ENCODE measurements at places on chromosomes 11 and 22.

- DNase-seq, result no peak
These were observed 162.6 kb downstream of the KIF18A start for GRCh38 chr11:27945348-27945747.

DNA sequence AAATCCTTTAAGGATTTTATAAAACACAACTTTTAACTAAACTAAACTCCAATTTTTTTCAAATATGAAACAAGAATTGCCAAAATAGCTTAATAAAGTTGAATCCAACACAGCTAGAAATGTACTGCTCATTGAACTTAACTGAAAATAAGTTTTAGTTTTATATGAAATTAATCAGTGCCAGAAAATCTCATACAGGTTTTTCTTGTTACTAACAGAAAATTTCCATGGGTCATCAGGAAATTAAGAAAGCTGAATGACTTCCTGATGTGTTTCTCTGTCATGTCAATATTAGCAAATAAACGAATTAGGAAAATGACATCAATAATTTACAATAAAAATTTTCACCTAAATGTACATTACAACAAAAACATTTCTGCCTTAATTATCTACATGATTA, 3.5 kb downstream of the CCDC73 start:
- DNase-seq, result no peak

GRCh38 chr11:111392552-111392951, 13.5 kb upstream of the POU2AF1 start:
- DNase-seq, result no peak

DNA sequence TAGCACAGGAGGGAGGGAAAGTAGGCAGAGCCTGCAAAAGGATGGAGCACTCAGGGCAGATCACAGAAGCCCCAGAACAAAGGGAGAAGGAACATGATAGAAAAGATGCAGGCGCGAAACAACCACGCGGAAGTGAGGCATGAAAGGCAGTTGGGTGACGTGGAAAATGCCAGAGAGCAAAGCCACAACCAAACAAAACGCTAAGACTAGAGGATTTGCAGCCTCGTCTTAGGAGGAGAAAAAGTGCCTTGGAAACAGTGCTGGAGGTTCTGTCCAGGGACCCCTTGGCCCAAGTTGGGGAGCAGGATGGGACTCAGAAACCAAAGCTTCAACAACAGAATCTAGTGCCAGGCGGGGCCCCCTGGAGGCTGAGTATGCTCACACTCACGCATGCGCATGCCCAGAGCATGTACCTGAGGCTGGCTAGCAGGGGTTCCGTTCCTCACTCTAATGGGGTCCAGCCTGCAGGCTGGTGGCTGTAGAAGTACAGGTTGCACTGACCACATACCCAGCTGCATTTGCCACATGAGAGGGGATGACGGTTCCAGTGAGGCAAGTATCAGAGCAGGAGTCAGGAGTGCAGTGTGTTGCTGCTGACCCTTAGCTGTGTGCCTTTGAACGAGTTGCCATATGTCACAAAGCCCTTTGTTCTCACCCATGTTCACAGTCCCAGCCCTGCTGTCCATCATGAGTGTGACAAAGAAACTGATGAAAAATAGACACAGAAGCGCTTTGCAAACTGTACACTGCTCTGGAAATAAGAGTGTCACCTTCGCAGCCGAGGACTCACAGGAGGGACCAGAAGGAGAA, 568.6 kb upstream of the CADM1 start:
- DNase-seq, result no peak

DNA sequence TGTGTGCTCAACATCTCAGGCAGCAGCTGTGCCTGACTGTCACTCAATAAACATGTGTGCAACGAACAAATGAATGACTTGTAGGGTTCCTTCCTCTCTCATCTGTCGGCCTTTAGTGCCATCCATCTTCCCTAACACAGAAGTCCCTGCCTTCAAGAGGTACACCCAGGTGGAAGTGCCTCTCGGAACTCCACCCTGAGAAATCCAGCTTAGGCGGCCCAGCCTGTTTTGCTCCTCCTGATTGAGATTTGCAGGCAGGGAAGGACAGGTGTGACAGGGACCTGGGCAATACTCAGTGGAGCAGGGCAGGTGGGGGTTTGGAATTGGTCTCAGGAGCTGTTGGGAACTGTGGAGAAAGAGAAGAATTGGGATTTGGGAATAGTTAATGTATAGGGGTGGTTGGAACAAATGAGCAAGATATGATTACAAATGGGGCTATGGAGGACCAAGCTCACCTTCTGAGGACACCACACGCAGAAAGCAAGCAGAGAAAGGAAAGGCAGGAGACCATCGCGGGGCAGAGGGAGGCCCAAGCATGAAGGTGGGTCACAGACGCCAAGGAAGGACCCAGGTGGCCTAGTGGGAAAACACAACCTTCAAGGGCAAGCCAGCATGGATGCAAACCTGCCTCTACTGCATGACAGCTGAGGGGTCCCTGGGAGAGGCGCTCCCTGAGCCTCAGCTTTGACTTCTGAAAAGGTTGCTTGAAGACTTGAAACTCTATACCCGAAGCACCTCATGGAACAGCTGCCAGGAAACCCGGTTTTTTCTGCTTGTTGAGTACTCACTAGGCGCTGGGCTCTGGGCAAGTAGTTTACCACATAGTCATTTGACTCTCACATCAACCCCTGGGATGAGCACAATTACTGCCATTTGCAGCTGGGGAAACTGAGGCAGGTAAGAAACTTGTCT, 40.9 kb upstream of the ANO1 start:
- no peak for DNase-seq

- peak; percentile 22 for DNase-seq
These were observed at the start of gene SERPING1 for GRCh38 chr11:57597461-57597915. Gene SERPING1, plus strand, starts transcription at chr11:57597685. Its CDS starts 586 bp downstream, at chr11:57598271.

DNA sequence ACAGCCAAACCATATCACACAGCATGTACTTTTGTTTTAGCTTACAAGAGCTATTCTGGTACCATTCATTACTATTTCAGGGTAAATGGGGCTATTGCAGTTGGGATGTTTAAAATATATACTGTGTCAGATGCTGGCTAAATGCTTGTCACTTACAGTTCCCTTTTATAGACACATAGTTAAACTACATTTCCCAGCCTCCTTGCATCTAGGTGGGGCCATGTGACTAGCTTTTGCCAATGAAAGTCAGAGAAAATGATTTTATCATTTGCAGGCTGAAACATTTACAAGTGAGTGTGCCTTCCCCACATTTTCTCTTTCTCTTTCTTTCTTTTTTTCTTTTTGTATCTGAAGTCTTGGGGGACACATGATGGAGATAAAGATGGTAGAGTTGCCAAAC, 7.8 kb upstream of the IFTAP start:
- DNase-seq, result no peak

GRCh38 chr11:55106391-55106790, 155.6 kb upstream of the TRIM48 start:
- no peak for DNase-seq

DNA sequence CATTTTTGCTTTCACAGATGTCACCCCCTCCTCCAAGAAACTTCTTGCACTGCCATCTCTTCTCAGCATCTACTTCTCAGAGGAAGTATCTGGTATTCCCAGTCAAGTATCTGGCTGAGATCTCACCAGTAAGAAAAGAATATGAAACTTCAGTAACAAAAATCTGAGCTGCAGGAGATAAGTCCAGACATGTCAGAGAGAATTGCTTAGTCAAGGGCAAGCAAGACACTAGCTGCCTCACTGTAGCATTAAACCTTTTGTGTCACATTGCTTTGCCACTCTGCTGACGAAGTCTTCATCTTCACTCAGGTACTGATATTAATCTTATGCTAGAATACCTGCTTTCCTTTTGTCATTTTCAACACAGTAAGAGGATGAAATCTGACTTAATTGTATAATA, 70.6 kb upstream of the ZC3H12C start:
- no peak for DNase-seq

- no peak for DNase-seq
These were observed 123.4 kb downstream of the SLC17A6 start for GRCh38 chr11:22461626-22462025.

- no peak for DNase-seq
These were observed 114.4 kb downstream of the FBXO7 start for GRCh38 chr22:32589007-32589406.

GRCh38 chr11:88102598-88102934, 72.7 kb downstream of the RAB38 start:
- DNase-seq, result no peak

GRCh38 chr11:123773959-123774358, 19.6 kb upstream of the OR6X1 start:
- no peak for DNase-seq

GRCh38 chr11:55497068-55497467, 57.2 kb upstream of the OR4C15 start:
- no peak for DNase-seq

GRCh38 chr11:36449561-36450096, 60.4 kb downstream of the TRAF6 start:
- DNase-seq, result no peak

- no peak for DNase-seq
These were observed 6.8 kb downstream of the BID start for GRCh38 chr22:17767233-17768065.

- DNase-seq, result no peak
These were observed 260.2 kb upstream of the ISX start for GRCh38 chr22:34805771-34806170.

- DNase-seq, result no peak
These were observed 10.2 kb downstream of the PAMR1 start for GRCh38 chr11:35515224-35515623.

DNA sequence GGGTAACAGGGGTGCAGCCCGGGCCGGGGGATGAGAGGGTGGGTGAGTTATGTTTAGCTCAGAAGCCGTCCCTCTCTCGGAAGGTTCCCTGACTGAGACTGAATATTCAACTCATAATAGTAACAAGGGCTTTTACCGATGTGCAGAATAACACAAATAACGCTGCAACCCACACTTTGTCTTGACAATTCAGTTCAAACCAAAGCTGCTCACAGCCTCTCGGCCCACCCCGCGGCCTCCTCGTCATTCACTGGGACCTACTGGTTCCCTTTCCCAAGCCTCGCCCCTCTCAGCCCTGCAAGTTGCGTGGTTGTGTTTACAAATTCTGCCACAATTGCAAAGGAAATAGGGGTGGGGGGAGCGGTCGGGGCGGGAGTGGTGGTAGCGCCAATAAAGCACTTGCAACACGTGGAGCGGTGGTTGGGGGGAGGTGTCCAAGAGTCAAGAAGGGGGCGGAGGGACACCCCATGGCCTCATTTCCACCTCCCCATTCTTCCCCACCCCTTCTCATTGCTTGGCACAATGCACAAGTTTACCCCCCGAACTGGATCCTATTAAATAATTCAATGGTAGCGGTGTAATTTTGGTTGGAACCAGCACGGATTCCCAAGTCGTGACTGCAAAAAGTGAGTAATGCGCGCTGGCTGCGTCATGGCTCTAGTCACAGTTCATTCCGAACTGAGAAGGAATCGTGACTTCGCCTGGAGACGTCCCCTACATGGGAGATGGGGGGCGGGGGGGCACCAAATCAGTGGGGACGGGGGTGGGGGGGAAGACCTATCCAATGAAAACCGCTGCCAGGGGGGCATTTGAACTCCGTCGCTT, 102.0 kb upstream of the HSD17B12 start:
- no peak for DNase-seq

GRCh38 chr11:123190518-123190917, 4.5 kb downstream of the CLMP start:
- no peak for DNase-seq

DNA sequence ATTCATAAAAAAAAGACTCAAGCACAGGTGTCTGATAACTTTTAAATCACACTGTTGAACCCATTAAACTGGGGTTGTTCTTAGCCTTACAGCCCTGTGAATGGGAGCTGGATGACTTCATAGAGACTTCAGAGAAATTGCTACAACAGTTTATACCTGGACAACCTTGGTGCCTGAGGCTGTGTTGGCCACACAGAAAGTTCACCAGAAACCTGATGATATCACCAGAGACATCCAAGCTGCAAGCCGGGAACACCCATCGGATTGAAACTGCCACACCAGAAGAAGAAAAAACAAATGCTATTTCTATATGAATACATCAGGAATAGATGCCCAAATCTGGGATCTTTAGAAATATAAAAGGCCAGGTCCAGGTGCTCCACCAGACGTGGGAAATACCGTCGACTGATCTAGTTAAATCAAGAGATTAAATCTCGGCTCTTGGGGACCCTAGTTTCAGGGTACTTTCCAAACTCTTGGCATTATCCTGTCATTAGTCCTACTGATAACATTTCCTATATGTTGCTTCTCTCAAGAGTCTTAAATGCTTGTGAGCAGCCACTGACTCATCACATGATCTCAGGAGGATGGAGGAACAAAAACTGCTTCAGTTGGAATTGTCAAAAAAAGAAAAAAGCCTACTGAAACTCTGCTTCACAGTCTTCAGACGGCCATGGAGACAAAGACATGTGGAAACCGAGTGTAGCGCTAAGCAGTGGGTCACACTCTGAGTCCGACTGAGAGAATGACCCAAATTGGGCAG, 28.6 kb upstream of the APOL5 start:
- DNase-seq, result no peak

GRCh38 chr22:48205790-48206189, 1443.3 kb downstream of the TBC1D22A start:
- no peak for DNase-seq

- no peak for DNase-seq
These were observed 5.9 kb downstream of the VSIG10L2 start for GRCh38 chr11:125951731-125952130.

DNA sequence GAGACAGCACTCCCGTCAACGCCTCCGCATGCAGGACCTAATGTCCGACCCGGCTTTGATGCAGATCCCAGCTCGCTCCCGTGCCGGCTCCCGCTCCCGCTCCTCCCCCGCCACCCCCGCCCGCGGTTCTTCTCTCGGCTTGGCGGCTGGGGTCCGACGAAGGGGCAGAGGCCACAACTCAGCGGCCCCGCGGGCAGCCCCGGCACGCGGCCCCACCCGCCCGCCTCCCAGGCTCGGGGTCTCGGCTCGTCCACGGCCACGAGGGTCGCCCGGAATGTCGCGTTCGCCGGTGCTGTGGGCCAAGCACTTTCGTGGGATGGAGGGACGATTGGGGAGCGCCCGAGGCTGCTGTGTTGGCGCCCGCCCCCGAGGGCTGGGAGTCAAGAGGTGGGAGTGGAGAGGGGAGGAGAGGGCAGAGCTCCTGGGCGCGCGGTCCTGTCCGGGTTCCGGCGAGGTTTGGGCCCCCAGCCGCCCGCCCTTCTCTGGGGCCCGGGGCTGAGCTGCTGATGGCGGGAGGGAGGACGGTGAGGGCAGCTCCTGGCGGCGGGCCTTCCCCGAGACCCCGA, 5.3 kb upstream of the TBX1 start:
- DNase-seq, result no peak

GRCh38 chr22:49992921-49993648, 19.5 kb downstream of the IL17REL start:
- DNase-seq, result no peak

GRCh38 chr11:18408558-18409291, 3.4 kb upstream of the LDHC start:
- no peak for DNase-seq

Measured in right renal pelvis (tissue), 4 donors.